ENCODE measurements at places on chromosomes 1 and 21.

DNA sequence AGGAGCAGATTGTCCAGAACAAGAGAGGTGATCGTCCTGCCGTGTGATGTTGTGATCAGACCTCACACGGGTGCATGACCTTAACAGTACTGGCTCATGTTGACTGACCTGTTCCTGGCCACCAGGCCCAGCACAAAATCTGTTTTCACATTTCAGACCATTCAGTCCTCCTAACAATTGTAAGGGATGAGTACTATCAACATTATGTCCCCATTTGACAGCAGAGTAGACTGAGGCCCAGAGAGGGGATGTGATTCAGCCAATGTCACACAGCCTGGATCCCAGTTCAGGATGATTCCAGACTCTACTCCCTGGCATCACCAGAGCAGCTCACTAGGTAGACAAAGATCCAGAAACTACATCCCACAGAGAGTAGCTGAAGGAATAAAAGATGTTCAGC is 7.4 kb upstream of the TAS1R2 start:
- no peak for DNase-seq

GRCh38 chr1:89941110-89941766 is 53.7 kb upstream of the ZNF326 start:
- peak; percentile 47 for DNase-seq

DNA sequence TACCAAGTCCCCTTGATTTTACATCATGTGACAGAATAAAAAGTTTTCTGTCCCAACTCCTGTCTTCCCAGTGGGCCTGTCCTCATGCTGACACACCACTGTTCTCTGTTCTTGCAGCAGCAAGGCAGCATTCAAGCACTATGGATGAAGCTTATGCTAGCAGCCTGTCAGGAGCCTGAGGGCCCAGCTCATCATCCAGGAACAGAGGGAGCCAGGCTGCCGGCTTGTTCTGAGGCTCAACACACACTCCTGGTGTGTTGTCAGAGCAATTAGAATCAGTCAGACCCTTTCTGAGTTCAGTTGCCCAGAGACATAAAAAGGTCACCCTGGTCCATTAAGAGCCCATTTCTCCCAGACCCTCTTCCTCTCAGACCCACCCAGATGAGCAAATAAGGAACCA is 282.9 kb downstream of the SEC16B start:
- DNase-seq, result no peak

GRCh38 chr1:31203215-31203614 is 36.5 kb downstream of the NKAIN1 start:
- peak; percentile 48 for DNase-seq

GRCh38 chr1:25081496-25081895 is 150.8 kb downstream of the SYF2 start:
- no peak for DNase-seq

GRCh38 chr1:227273557-227273956 is 44.7 kb downstream of the CDC42BPA start:
- peak; percentile 45 for DNase-seq

- DNase-seq, result peak; percentile 7
Observed at GRCh38 chr1:178739285-178740045, 14.4 kb downstream of the RALGPS2 start.

DNA sequence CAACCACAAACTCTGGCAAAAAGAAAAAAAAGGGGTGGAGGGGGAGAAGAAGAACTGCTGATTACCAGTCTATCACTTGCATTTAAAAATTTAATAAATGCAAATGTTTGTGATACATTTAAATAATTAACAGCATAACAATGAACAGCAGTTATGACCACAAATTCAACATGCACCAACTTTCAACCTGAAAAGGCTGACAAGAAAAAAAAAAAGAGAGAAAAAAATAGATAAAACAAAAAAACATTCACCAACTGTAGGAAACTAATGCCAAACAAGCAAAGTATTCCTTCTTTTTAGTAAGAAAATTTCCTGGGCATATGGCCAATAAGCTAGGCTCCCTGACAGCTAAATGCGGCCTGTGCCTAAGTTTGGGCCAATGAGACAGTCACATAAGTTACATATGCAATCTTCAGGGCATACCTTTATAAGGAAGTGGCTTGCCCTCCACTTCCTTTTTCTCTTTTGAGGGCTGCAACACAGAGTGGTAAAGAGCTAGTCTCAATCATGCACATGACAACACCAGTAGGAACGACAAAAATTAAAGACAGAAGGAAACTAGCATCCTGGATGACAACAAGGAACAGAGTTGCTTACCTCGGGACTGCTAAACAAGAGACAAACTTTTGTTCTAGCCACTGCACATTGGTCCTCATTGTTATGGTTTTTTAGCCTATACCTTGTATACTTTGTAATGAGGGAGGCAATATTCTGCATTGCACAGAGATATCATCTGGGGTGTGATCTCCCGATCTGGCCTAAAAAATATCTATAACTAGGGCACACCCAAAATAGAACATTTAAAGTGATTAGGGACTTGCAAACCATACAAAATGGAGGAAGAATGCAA is 24.2 kb upstream of the PHTF1 start:
- peak; percentile 42 for DNase-seq

GRCh38 chr1:2628191-2628932 is 4.5 kb downstream of the MMEL1 start:
- DNase-seq, result no peak

- DNase-seq, result no peak
Observed at GRCh38 chr1:38502758-38503157, 356.8 kb downstream of the RRAGC start.

- DNase-seq, result no peak
Observed at GRCh38 chr1:149881876-149882275, 17.5 kb upstream of the BOLA1 start.

DNA sequence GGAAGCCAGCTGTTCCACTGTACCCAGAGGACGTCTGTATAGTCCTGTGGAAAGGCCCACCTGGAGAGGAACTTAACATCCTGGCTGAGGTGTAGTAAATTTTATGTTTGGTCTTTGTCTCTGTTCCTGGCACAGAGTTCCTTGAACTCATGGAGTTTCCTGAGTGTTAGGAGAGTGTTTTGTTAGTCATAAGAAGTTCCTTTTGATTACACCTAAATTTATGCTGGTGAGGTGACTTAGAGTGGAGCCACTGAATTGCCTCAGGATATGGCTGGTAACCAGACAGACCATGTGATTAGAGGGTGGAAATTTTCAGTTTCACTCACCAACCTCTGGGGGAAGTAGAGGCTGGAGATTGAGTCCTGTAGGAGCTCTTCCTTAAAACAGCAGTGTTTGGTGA is 57.9 kb downstream of the RASAL2 start:
- DNase-seq, result peak; percentile 90

- DNase-seq, result peak; percentile 85
Observed at GRCh38 chr1:36115200-36115669, 9.8 kb downstream of the COL8A2 start.

DNA sequence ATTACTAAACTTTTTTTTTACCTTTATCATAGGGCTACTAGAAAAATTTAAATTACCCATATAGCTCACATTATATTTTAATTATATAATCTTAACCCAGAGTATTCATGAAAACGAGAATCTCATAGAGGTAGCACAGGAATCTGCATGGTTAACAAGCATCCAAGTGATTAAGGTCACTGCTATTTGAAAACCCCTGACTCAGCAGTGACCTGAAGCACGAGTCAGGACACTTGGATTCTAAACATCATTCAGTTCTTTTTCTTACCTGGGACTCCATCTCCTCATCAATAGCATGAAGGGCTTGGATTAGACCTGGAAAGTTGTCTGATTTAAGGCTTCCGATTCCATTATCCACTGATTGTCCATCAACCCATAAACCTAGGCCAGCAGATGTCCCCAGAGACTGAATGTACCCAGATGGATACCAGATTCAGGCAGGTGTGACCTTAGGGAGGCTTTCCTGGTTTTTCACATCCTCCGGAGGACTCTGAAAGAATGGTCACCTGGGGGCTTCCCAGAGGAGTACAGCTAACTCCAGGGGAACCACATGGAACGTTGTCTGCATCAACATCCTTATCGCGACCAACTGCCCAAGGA is 174.3 kb downstream of the SETD4 start:
- no peak for DNase-seq

DNA sequence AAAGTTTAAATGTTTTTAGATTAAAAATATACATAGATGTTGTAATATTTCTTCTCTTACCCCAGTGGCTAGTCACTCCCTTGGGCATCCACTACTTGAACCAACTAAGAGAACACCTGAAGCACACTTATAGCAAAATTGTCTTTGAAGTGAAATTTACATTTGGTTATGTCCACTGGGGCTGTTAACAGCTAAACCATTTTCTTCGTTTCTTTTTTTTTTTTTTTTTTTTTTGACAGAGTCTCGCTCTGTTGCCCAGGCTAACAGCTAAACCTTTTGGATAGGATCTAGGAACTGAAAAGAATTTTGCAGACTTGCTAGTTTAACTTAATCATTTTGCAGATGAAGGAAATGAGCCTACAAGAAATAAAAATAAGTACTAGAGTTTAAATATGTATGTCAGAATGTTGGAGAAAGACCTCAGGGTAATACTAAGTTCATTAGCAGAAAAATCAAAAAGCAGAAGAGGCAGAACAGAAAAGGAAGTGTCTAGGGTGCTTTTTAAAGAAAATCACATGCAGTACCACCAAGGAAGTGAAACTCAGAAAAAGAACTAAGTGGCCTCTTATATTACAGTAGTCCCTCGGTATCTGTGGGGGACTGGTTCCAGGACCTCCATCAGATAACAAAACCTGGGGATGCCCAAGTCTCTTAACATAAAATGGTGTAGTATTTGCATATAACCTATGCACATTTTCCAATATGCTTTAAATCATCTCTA is 11.8 kb downstream of the DRAM2 start:
- DNase-seq, result no peak

GRCh38 chr1:160860840-160861505 is 1.7 kb downstream of the CD244 start:
- no peak for DNase-seq

- DNase-seq, result no peak
Observed at GRCh38 chr1:196461521-196461920, 146.7 kb downstream of the KCNT2 start.

- DNase-seq, result no peak
Observed at GRCh38 chr1:36225283-36225899, 1.1 kb downstream of the THRAP3 start.

DNA sequence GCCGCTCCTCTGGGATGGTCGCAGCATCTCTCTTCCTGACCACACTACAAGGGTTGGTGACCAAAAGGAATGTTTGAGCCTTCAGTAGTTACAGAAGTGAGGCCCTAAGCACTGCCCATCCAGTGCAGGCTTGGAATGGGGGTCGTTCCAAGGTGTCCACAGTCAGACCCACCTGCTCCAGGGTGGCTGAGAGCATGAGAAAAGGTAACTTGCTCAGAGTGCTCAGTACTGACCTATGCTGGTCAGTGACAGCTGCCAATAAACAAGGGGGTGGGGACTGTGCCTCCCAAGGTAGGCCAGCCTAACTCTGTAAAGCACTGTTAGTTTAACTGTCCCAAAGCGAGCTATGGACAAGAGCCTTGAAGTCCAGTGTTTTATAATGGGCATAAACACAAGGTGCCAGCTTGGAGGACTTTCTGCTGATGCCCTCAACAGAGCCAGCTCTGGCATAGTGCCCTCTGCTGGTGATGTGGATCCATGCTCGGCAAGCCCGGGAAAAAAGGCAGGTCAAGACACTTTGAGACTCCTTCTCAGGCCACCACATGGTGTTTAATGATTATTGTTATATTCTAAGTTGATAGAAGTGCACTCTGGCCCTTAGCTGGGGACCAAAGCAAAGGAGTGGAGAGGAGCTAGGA is 78.1 kb upstream of the DNAH14 start:
- DNase-seq, result peak; percentile 63

DNA sequence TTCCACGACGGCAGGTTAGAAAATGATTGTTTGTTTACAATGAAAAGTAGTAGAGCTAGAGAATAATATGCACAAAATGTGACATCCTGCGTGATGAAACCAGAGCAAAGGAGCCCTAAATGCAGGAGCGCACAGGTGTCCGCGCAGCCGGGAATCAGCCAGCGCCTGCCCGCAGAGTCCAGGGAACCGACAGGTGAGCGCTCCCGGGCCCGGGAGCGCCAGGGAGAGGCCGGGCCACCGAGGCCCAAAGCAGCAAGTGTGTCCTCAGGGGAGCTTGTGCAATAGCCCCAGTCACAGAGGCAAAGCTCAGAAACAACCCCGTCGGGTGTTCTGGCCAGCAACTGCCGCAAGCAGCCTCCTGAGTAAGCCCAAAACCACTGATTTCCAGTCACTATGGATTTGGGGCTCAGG is 789 bp upstream of the GALE start:
- DNase-seq, result no peak

DNA sequence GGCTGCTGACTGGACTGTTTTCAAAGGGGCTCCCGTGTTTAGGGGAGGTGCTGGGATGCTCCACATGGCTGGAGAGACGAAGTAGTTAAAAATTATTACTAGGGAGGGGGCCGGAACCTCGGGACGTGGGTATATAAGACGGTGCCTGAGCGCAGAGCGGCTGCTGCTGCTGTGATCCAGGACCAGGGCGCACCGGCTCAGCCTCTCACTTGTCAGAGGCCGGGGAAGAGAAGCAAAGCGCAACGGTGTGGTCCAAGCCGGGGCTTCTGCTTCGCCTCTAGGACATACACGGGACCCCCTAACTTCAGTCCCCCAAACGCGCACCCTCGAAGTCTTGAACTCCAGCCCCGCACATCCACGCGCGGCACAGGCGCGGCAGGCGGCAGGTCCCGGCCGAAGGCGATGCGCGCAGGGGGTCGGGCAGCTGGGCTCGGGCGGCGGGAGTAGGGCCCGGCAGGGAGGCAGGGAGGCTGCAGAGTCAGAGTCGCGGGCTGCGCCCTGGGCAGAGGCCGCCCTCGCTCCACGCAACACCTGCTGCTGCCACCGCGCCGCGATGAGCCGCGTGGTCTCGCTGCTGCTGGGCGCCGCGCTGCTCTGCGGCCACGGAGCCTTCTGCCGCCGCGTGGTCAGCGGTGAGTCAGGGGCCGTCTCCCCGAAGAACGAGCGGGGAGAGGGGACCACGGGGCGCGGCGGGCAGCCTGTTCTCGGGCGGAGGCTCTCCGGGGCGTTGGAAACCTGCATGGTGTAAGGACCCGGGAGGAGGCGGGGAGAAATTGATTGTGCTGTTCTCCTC is at the start of gene CHODL:
TSS of gene CHODL (plus strand) at position 163 of the 793 bp plus-strand sequence. CDS start at position 554, 391 bp downstream.
- no peak for DNase-seq

GRCh38 chr1:104231676-104232075 is 482.0 kb downstream of the AMY1C start:
- DNase-seq, result no peak

GRCh38 chr1:12095452-12096263 is 32.6 kb downstream of the TNFRSF8 start:
- DNase-seq, result peak; percentile 68

DNA sequence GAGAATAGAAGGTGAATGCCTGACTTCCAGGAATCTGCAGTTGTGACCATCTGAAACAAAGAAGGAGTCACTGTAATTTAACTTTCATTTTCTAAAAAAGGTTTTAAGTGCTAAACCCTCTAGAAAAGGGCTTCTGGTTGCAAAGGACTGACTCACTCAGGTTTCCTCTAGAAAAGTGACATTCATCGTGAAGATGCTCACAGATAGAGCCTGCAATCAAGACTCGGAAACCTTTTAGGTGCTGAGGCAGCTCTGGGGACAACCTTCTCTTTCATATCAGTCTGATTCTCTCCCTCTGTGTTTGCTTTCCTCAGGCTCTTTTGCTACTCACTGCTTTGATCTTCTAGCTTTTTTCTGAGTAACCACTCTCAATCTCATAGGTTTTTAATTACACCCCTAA is 8.2 kb downstream of the BCL9 start:
- no peak for DNase-seq
